Common myeloid progenitor, CD34-positive (primary cell): ENCODE measurements at places on chromosomes 2 and 18.

- no peak for DNase-seq
These were observed 198.2 kb downstream of the NDUFA10 start for GRCh38 chr2:239826786-239827522.

GRCh38 chr2:238331916-238332315 lies 11.6 kb downstream of the TRAF3IP1 start:
- DNase-seq: no peak

DNA sequence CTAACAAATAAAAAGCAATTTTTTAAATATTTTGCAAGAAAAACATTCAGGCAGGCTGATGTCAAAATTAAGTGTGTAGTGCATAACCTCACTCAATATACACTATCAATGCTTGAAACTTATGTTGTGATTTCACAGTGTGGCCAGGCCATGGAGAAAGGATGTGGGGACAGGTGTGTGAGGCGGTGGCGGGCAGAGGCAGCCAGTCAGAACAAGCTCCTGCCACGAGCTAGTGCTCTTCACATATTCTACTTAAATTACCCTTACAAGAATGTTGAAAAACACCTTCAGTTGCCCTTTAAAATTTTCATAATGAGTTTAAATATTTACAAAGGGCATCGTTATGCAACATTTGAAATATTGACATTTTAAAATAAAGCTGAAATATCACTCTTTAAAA lies 43.2 kb downstream of the CYB5A start:
- no peak for DNase-seq

DNA sequence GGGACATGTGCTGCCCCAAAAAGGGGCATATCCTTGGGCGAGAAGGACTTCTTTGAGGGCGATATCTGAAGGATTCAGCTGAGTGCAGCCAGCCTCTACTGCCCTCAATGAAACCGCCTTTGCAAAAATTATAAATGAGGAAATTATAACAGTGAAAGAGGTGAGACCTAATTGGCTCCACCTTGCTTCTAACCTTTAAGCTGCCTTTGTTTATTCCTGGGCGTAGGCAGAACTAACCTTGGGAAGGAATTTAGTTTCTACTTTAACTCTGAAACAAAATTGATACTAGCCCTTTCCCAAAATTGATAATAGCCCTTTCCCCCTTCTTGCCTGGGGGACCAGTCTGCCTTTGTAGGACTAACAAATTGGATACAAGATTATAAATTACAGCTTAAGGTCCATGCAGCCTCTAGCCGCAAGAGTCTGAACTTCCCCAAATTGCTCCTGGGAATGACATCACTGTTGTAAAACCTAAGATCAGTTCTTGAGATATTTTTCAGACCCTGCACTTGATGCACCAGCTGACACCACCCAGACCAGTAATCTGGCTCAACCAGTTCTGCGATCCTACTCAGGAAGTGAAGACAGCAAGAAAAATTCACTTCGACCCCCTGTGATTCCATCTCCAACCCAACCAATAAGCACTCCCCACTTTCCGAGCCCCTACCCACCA lies 36.0 kb upstream of the ASAP2 start:
- DNase-seq: peak; percentile 76

DNA sequence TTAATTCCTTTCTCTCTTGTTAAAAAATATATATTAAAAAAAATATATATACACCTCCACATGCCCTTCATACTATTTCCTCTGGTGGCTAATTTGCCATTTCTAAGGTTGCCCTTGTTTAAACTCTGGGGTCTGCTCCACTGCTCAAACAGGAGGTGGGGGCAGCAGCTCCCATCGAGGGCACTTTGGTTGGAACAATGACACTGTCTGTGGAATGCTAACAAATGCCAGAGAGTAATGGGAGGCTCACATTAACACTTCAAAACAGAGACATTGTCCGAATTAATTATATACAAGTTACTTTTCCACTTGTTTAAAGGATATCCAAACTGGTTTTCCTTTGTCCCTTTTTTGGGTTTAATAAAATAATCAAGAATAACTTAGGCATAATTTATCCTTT lies 58.8 kb upstream of the CD302 start:
- DNase-seq: no peak

DNA sequence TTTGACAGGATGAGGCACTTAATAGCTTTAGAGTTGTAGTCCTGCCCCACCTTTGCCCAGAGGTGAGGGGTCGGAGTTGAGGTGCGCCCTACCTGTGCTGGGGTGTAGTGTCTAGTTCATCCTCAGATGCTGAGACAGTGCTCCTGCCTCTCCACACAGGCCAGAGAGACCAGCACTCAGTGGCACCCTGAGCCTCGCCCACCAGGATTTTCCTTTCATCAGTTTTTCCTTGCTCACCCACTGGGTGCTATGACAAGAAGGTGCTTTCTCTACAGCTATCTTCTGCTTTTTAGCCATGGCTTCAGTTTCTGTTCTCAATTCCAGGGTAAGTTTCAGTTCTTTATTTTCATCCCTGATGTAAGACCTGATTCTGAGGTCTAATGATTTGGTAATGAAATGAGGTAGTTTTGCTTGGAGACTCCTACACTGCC lies 16.8 kb upstream of the TMEM131 start:
- DNase-seq: peak; percentile 41

- peak; percentile 29 for DNase-seq
These were observed 2.1 kb downstream of the LRRTM1 start for GRCh38 chr2:80302314-80303005.

DNA sequence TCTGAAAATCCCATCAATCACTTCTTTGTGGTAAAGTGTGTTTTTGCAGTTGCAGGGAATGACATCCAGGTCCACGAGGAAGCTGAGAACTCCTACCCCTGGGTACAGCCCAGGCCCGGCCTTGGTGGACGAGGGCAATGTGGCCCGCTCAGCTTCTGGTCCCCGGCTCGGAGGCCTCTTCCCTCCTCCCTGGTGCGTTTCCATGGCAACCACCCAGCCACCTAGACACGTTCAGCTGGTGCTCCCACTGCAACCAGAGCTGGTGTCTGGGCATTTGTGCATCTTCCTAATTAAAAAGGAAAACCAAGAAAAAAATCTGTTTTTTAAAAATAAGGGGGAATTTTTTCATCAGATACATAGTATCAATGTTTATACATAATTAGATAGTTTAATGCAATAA lies 603.6 kb upstream of the SALL3 start:
- DNase-seq: no peak

- no peak for DNase-seq
These were observed 82.8 kb upstream of the HAAO start for GRCh38 chr2:42874949-42875801.

DNA sequence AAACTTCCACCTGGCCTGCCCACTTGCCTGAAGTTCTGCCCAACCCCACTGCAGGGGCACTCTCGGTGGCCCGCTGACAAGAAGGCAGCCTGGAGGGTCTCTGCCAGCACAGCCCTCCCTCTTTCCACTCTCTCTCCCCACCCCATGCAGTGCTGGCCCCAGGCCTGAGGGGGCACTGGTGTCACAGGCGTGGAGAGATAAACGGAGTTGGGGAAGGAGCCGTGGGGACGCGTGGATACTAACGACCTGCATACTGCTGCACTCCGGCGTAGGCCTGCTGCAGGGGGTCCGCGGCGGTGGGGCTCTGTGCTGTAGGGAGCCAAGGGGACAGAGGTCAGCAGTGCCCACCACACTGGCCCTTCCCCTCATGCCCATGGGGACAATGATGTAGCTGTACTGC lies 299.3 kb downstream of the CELF4 start:
- peak; percentile 10 for DNase-seq

DNA sequence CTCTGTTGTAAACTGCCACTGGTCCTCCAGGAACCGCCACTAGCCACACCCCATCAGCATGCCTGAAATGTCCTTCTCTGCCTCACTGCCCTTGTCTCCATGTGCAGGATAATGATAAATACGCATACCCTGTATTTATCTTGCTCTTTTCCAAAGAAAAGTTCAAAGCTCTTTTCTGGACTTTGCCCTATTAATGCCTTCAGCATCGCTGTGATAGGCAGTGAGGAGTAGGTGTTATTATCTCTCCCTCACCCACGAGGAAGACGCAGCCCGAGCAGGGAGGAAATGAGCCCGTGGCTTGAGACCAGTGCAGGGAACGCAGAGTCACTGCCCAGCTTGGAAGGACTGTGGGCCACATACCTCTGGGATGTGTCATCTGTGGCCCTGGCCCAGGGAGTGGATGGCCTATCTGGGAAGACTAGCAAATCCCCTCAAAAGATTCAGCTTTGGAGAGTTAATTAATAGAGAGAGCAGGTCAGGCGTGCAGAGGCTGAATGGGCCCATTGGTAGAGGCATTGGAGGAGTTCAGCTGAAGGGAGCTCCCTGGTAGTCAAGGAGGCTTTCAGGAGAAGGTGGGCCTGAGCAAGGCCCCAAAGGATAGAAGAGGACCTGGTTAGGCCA lies 39.5 kb upstream of the MCFD2 start:
- no peak for DNase-seq

GRCh38 chr18:73535189-73535588 lies 612.4 kb downstream of the FBXO15 start:
- no peak for DNase-seq

DNA sequence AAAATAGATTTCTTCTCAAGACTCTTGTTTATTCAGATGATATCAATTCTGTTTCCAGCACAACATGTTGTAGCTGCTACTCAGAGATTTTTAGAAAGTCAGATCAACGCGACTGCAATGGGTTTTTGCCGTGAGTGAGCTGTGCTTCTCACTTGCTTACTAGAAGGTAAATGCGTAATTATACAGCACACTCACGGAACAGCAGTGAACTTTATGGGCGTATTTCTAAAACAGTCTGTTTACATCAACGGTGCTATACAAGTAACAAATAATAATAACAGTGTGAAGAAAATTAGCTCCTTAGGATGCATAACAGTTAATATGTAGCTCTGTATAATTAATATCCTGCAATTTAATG lies 533.6 kb downstream of the RNF144A start:
- no peak for DNase-seq

- no peak for DNase-seq
These were observed 60.0 kb upstream of the FOSL2 start for GRCh38 chr2:28332696-28333095.

GRCh38 chr18:42011053-42011452 lies 56.0 kb downstream of the PIK3C3 start:
- no peak for DNase-seq

- DNase-seq: no peak
These were observed 36.9 kb upstream of the KCNG2 start for GRCh38 chr18:79760881-79761280.

GRCh38 chr2:45176390-45176789 lies 167.1 kb upstream of the SIX2 start:
- no peak for DNase-seq

DNA sequence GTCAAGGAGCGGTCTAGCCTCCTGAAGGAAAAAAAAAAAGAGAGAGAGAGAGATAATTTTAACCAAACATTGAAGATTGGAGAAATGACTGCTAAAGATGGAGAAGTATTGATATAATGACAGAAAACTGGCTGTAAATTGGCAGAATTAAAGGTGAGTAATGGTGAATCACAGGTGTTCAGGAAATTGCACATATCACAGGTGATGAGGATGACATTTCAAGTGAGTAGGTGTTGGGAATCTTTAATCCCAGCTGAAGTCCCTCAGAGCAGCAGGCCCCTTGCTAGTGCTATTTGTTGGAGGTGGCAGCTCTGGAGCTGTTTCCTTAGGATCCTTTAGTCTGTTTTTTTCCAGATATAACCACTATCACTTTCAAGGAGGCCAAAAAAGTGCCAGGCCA lies 678.4 kb upstream of the VRK2 start:
- no peak for DNase-seq

- DNase-seq: no peak
These were observed 78.4 kb upstream of the CYP1B1 start for GRCh38 chr2:38154395-38154794.

DNA sequence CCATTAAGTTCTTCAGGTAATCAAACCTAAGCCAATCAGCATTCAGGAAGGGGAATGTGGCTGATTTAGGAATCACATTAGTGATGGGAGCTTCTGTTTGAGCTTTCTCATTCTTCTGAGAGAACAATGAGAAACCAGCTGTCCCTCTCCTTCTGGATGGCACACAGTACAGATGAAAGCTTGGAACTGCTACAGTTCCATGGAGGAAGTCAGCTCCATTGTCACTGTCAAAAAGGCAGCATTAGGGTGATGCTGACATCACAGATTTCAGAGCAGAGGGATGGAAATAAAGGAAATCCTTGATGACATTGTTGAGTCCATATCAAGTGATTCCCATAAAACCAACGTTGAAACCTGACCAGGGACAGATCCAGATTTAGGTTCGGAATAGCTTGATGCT lies 36.1 kb upstream of the ACYP2 start:
- no peak for DNase-seq

DNA sequence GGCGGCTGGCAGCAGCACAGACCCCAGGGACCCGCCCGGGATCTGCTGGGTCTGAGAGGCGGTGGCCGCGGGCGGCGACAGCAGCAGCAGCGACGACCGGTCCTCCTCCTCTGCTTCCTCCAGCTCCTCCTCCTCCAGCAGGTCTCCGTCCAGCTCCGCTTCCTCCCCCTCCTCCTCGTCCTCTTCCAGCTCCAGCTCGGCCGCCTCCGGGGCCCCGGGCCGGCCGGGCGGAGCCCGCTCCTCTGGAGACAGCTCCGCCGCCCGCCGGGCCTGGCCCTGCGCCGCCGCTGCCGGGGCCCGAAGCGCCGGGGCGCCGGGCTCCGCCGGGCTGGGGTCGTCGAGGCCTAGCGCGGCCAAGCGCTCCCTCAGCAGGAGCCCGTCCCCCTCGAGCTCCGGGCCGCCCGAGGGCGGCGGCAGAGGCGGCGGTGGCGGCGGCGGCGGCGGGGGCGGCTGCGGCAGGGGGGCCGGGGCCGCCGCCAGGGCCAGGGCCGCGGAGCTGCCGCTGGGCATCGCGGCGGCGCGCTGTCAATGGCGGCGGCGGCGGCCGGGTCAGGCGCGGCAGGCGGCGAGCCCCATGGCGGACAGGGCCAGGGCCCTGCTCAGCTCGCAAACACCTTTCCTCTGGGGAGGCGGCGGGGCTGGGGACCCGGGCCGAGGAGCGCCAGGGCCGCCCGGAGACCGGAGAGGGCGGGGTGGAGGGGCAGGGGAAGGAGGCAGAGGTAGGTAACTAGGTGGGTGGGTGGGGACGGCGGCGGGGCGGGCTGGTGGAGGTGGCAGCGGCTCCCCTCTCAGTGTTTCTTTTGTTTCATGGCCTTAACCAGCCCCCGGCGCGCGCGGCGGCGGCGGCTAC lies 445 bp downstream of the MEX3C start:
- DNase-seq: peak; percentile 68

DNA sequence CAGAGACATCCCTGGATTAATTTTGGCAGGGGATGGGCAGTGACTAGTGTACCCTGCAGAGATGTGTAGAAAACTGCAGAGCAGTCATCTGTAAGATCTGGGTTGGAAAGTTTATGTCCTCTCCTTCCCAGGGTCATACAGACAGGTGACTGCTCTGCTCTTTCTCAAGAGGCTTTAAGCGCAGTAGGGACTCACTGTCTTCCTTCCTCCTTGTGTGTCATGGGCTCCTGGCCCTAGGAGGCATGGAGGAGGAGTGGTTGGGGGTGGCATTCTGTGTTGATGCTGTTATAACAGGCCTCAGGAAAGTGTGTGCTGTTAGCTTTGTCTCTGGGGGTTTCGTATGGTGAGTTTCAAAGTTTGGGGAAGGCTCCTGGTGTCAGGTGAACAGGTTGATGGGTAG lies 130.5 kb upstream of the MGAT5 start:
- DNase-seq: no peak

DNA sequence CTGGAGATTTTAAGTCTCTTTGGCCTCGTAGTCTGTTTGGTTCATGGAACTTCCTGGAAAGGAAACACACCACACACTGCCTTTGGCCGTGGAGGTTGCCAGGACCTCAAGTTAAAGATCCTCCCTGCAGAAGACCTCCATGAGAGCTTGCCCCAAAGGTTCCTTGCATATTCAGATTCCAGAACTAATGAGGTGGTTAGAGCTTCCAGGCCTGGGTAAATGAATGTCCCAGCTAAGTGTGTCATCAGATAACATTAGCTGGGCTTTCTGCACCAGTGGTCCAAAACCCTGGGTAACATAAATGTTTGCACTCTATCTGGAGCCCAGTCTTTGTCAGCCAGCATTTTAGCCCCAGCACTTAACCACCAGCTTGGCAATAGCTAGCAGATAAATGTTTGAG lies 122.1 kb upstream of the EML6 start:
- no peak for DNase-seq
